ENCODE measurements at places on chromosomes 2 and 18.

DNA sequence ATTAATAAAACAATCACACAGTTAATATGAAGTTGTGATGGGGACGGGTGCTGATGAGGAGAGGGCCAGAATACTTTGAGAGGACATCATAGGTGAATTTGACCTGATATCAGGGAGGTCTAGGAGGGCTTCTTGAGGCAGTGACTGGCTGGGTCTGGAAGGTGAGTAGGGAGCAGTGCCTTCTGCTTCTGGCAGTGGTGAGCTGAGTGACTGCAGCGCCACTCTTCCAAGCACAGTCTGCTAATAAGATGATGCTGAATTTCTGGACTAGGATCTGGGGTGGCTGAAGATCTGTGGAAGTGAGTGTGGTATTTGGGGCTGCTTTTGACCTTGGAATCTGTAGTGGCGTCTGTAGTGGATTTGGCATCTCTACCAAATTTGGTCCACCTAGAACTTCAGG, 5.5 kb downstream of the DGKD start:
- no peak for DNase-seq

- DNase-seq, result no peak
Measured at GRCh38 chr18:74778191-74778847, 180.6 kb downstream of the ZNF407 start.

DNA sequence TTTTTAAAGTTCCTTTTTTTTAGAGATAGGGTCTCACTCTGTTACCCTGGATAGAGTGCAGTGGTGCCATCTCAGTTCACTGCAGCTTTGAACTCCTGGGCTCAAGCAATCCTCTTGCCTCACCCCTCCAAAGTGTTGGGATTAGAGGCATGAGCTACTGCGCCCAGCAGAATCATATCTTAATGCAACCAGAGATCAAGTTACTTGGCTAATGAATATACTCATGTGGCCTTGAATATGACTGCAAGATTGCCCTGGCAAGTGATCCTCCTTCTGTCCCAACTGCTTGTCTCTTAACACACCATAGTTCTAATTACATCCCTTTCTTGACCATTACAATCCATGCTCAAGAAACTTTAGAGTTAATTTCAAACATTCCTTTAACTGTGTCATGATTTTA, 133.5 kb downstream of the SRBD1 start:
- DNase-seq, result no peak

DNA sequence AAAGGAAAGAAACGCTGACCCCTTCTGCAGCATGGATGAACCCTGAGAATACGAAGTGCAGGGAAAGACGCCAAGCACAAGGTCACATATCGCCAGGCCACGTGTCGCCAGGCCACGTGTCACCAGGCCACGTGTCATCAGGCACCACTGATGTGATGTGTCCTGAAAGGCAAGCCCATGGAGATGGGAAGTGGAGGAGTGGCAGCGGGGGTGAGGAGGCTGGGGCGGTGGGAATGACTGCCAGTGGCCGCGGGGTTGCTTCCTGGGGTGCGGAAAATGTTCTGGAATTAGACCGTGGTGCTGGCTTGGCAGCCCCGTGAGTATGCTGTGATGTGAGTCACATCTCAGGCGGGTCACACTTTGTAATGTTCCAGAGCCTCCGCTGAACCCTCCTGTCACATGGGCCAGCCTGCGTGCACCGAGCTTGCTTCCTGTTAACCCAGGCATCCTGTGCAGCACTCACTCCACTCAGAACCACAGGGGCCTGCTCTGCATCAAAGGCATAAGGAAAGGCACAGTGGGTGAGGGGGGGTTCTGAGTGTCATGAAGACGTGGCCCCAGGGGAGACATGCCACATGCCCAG, 39.0 kb downstream of the SLC66A2 start:
- DNase-seq, result peak; percentile 11

DNA sequence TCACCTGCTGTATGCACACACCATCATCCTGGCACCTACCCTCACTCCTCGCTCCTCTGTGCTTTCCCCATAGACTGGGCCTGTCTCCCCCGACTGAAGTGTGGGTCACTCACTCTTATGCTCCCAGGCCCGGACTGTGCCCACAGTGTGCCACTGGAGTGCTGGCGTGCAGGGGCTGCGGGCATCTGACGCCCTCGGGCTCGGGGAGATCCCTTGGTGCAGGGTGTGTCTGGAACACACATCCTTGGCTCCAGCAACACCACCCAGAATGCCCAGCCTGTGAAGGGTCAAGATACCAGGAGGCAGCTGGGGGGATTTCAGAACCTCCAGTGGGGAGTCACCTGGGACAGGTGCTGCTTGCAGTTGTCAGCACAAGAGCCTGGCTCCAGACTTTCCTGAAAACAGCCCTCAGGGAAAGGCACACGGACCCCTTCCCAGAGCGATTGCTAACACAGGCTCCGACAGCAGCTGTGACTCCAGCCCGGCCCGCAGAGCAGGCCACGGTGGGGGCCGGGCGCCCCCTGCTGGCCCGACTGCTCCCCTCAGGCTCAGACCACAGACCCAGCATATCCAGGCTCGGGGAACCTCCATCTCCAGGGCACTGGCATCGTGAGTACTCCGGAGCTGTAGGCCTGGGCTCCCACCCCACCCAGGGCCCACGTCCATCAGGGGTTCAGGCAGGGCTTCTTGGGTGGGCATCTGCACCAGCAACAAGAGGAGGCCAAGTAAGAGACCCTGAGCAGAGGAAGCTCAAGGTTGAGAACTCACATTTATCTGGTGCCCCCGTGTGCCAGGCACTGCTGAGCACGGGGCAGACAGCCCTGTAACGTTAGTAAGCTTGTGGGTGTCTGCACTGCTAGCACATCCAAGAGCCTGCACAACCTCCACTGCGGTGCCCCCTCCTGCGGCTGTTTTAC, 8.6 kb downstream of the HS1BP3 start:
- peak; percentile 56 for DNase-seq

GRCh38 chr2:122378521-122378920, 623.1 kb downstream of the TSN start:
- DNase-seq, result no peak

DNA sequence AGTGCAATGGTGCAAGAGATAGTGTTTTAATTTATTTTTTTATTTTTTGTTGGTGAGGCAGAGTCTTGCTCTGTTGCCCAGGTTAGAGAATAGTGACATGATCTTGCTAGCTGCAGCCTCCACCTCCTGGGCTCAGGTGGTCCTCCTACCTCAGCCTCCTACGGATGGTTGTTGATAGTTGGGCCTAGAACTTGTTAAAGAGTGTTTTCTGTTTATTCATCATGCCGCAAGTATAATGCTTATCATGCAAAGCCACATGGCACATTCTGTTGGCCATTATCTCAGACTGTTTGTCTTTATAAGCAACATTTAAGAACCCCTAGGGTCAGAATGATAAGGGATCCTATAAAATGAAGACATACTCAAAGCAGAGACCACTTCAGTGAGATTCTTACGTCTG, 1.7 kb downstream of the UGGT1 start:
- DNase-seq, result no peak

- no peak for DNase-seq
Measured at GRCh38 chr2:134532537-134532936, 186.3 kb downstream of the TMEM163 start.

DNA sequence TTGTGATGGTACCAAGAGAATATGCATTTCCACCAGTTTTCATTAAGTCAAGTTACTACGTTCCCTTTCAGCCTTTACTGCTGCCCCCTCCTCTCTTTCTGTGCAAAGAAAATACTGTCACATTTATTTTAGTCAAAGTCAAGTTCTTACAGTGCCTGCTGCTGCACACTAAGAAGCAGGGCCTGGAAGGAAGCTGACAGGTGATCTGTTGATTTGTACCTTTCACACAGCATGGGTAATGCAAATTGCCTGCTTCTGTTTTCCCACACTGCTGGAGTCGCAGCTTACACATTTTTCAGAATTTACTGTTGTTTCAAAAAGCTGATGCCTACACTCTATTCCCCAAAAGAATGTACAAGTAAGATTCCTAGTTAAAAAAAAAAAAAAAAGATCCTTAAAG, 48.7 kb upstream of the CD226 start:
- DNase-seq, result no peak

All from activated T-cell treated with anti-CD3 and anti-CD28 coated beads for 4 hours (primary cell).